ENCODE measurements at places on chromosomes 16 and 17. TPM values are rescaled to one million over a fixed set of nuclear protein-coding genes. Genes with fewer than 3 reads are reported as not detected.

- no peak for DNase-seq
These were observed 1.9 kb upstream of the NAT9 start for GRCh38 chr17:74777901-74778515.

GRCh38 chr17:39996800-39997199 lies 16.2 kb downstream of the PSMD3 start:
- no peak for DNase-seq

FOXL1 gene
- total RNA-seq: 10.9 TPM

DNA sequence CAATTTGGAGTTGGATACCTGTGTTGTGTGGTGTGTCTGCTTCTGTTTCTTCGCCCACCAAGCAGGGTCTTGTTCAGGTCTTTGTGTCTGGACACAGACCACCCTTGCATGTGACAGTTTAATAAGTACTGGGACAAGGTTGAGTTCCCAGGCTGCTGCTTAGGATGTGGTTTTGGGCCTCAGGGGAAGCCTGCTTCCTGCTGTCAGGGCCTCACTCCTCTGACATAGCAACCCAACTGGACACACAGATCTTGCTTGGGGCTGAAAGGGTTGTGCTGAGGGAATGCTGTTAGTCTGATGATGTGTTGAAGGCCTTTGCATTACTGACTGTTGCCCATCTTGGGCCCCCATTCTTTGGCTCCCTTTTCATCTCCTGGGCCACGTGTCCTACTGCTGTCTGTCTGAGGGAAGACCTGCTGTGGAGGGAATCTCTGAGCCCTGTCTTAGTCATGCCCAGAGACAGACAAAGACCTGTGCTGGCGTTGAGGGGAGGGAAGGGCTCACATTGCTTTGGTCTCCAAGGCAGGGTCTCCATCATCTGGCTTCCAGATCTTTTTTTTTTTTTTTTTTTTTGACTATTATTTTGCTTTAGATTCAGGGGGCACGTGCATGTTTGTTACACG lies 4.7 kb upstream of the TGFB1I1 start:
- no peak for DNase-seq

DRC7 gene
- 0.49 TPM for total RNA-seq

DNA sequence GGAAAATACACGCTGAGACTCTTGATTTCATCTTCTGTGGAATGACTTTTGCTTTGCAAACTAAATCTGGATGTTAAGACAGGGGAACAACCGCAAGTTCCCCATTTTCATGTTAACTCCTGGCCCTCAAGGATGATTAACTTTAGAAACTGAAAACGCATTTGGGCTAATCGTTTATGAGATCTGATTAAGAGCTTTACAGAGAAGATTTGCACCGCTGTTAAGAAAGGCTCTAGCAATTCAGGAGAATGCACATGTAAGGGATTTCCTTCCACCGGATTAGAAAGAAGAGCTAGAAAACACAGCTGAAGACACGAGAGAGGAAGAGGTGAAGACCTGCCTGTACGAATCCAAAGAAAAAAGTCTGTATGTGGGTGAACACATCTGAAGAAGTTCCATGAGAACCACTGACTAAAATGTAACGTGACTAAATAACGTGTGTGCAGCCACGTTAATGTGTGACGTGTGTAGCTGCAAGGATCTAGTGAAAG lies 106.4 kb downstream of the YPEL2 start:
- no peak for DNase-seq

DNA sequence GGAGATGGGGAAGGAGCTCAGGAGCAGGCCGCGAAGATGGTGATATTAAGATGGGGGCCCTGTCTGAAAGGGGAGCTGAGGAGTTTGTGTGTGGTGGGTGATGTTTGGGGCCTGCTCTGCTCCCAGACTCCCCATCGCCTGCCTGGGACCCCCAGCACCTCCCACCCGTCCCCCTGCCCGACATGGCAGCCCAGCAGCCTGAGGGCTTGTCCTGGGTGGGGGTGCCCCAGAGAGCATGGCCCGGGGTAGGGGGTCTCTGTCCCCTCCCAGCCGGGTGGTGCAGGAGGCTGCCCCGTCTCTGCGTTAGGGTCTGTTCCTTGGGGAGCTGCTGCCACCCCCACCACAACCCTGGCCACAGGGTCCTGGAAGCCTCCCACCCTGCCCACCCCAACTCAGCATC lies 5.2 kb downstream of the CDH15 start:
- no peak for DNase-seq

GRCh38 chr17:76232342-76232741 lies 8.0 kb downstream of the RNF157 start:
- no peak for DNase-seq

MEIOB gene
- total RNA-seq: not detected

DNA sequence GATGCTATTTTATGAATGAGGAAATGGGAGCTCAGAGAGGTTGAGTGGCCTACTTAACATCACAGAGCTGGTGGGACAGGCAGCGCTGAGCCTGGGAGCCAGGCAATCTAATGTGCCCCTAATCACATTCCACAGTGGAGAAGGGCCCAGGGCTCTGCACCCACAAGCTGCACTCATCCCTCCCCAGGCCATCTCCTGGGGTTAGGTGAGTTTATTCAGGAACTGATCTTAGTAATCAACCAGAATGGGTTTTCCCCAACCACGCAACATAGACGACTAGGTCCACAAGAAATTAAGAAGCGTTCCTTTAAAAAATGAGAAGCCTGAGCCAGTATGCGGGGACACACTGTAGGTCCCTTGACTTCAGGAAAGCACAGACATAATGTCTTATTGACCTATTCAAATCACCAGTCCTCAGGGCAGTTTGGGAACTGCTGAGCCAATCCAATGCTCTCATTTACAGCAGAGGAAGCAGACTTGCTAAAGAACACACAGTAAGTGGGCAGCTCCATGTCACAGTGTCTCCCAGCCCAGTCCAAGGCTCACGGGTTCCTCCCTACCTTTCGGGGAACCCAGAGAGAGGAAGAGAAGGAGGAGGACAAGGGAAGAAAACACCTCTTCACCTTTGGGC lies 2.3 kb downstream of the MPP3 start:
- no peak for DNase-seq

- no peak for DNase-seq
These were observed 1.0 kb downstream of the KIFC3 start for GRCh38 chr16:57801098-57801808.

GRCh38 chr17:7292729-7293128 lies 1.7 kb downstream of the YBX2 start:
- no peak for DNase-seq

DNA sequence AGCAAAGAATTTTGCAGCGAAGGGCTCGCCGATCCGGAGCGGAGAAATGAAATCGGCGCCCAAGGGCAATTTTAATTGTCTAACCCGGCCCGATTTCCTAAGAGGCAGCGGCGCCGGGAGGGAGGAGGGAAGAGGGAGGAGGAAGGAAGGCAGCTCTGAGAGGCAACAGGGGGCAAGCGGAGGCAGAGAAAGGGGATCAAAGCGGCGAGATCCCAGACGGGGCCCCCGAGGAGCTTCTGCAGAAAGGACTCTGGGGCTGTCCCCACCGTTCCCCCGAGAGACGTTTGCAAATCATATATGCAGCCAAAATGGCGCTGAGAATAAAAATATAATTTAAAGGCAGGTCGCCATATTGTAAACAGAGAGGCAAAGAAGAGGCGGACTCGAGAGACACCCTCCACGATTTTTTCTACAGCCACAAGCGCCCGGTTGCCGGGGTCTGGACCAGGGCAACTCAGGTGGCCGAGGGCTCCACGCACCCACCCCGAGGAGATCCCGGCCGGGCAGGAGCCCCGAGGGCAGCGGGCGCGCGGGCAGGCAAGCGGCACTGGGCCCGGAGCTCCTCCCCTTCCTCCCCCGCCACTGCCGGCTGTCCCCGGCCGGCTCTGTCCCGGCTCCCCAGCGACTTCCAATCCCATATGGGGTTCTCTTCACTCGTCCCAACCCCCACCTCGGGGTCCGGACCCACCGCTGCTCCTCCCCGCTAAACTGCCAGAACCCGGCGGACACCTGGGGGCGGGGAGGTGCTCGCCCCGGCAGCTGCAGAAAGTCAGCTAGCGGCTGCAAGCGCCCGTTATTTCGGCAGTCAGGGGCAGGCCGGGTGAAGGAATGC lies 1.9 kb downstream of the PHF12 start:
- DNase-seq: peak; percentile 73

CCL15 gene
- 37.7 TPM for total RNA-seq

All from ureter (tissue), 1 donor.